C1 segment of cervical spinal cord (tissue), 14 donors: ENCODE measurements at places on chromosomes 5 and 9.

DNA sequence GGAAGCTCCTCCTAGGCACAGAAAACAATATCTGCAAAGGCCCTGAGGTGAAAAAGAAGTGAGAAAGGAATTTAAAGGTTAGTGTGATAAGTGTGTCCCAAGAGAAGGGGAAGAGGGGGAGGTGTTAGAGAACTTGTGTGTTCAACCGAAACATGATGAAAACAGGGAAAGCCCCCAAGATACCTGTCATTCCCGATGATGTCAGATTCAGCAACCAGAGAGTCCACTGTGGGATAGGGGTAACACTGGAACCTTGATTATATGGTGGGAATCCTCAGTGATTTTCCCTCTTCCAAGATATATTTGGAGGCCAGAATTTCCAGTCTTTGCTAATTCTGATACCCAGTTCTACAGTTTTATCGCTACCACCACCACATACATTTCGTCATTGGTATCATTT, 15.5 kb upstream of the BNC2 start:
- no peak for DNase-seq

GRCh38 chr5:11407556-11408145, 496.6 kb downstream of the CTNND2 start:
- DNase-seq = no peak

DNA sequence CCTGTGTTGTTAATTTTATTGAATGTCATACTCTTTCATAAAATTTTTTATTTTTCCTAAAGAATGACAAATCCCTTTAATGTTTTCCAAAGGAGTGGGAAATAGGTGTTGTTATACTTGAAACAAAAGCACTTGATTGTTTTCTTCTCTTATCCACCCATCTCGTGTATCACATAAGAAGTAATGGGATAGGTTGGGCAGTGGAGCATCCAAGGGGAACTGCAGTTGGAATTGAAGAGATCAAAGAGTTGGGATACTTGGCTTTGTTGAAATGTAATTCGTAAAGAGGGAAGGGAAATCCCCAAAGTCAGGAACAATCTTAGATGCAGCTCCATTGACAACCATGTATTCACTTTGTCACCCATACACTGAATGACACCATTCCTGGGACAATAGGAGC, 148.0 kb downstream of the PCSK5 start:
- no peak for DNase-seq

- no peak for DNase-seq
Observed at GRCh38 chr9:88197781-88198340, 59.6 kb upstream of the SPATA31C2 start.

- no peak for DNase-seq
Observed at GRCh38 chr5:170937072-170937471, 75.3 kb downstream of the RANBP17 start.

DNA sequence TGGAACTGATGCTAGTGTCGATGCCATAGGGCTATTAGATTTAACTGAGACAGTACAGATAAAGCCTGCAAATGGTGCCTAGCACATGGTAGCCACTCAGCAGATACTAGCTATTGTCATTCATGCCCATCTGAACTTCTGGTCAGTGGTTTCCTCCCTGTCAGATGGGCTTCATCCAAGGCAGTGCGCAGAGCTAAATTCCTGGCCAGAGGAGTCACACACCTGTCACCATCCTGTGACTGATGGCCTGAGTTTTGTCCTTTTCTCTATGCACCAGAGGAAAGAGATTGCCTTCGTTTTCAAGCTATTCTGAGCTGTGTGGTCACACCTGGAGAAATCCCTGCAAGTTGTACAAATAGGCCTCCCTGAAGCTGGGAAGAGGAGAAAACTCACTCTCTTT, 34.7 kb downstream of the MSX2 start:
- no peak for DNase-seq

- no peak for DNase-seq
Observed at GRCh38 chr5:4976902-4977301, 163.2 kb upstream of the ADAMTS16 start.

DNA sequence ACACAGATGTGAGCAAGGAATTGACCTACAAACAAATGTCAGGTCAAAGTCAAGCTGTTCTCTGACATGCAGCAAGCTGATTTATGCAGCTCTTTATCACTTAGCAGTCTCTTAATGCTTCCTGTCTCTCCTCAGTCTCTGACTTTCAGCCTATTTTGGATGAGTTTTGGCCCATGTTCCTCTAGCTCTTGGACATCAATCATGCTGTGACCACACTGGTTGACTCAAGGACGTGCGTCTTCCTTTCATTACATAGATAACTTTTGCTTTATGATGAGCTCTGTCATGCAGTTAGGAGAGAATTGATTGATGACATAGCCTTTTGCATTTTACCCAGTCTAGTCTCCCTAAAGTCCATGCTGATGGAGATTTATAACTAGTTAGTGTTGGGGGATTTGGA, 9.4 kb upstream of the REEP5 start:
- no peak for DNase-seq

GRCh38 chr5:172843825-172844576, 9.9 kb downstream of the ERGIC1 start:
- no peak for DNase-seq

GRCh38 chr5:32074401-32074800, 99.7 kb downstream of the GOLPH3 start:
- no peak for DNase-seq

- DNase-seq = no peak
Observed at GRCh38 chr5:132668706-132669454, 4.9 kb upstream of the IL4 start.

GRCh38 chr5:73619606-73620333, 6.2 kb upstream of the ARHGEF28 start:
- DNase-seq = no peak

DNA sequence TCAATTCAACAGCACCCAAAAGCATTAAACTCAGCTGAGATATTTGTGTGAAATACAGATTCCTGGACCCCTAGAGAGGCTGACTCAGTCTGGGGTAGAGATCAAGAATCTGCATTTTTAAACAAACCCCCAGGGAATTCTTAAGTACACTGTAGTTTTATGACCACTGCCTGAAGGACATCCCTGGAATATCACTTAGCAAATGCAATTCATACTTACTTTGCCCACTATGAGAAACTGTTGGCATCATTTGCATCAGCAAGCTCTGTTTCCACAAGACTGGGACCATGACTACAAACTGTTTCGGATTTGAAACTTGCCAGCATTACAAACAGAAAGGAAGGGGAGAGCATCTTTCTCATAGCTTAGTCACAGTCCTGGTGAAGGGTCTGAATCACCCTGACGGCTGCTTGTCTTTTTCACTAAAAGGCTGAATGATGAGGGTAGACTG, 63.7 kb downstream of the MLLT3 start:
- no peak for DNase-seq

DNA sequence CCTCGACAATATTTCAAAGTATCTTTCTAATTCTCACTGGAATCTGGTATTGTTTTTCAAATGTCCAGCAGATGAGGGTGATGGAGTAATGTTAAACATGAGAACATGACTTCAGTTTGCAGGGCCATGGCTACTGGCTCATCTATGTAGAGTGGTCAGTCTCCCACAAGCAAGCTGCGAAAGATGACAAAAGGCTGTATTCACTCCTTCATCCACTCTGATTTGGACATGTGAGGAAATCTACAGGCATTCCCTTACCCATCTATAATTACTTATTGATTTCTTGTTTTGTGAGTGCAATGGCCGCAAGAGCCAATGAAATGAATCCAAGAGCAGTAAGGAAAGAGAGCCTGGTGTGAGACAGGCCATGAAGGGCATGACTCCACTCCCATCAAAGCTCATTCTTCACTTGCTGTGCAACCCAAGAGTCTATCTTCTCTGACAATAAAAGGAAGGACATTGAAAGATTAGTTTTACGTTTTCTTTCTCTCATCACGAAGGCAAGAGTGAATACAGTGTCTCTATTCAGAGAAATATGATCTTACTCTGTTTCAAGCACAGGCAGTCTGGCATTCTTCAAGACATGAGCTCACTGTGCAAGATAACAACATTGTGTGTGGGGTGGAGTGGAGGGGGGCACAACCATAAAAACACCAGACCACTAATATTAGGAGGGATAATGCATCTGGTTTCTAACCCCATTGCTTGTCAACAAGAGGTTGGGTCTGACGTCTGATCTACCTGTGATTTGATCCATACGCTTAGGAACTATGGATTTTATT, 249.6 kb upstream of the DAP start:
- no peak for DNase-seq

GRCh38 chr5:107012371-107012770, 658.4 kb downstream of the EFNA5 start:
- DNase-seq = no peak

GRCh38 chr9:98964911-98965336, 21.2 kb downstream of the COL15A1 start:
- no peak for DNase-seq

DNA sequence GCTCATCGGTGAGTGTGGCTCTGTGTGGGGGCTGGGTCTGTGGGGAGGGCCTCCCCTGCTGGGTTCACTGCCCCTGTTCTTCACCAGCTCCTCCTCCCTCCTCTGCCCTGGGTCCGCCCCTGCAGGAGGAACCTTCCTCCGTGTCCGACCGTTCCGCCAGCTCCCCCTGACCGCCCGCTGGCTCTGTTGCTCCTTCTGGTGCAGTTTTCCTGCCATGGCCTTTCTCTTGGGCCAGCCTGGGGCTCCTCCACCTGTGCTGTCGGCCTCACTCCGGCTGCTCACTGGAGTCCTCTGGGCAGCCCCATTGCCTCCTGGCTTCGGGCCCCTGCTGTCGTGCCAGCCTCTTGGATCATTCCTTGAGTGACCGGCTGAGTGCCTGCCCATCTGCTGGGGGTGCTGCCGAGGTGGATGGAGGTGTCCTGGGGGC, 12.3 kb downstream of the RNU6ATAC start:
- DNase-seq = peak; percentile 17

- no peak for DNase-seq
Observed at GRCh38 chr9:36399980-36400331, at the start of gene RNF38. RNF38 (minus strand) TSS chr9:36400269; CDS start chr9:36400108, 161 bp downstream.

DNA sequence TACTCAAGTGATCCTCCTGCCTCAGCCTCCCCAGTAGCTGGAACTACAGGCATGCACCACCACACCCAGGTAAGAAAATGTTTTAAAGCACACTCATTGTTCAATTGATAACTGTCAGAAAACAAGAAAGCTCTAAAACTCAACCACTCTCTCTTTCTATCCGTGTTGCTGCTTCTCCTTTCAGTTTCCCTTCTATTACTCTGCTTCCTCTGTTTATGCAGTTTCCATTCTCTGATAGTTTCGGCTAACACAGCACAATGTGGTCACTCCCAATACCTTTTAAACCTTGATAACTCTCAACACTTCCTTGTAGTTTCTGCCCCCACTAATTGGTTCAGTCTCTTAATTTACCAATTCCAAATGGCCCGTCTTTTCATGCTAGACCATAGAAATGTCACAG, 59.2 kb upstream of the NR4A3 start:
- no peak for DNase-seq
